ENCODE measurements at places on chromosomes 3 and 15.
A peak's percentile ranks its signal among the peaks of the same experiment; 100 is the strongest.

DNA sequence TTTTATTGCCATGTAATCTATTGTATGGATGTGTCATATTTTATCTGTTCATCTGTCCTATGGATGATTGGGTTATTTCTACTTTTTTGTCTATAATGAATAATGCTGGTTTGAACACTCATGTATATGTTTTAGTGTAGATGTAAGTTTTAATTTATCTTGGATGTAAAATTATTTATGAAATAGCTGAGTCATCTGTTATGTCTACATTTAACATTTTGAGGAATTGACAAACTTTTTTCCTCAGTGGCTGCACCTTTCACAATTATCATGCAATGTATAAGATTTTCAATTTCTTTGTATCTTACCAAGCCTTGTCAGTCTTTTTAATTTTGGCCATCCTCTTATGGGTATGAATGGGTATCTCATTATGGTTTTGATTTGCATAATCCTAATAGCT is 666.4 kb downstream of the DIPK2A start:
- H3K4me1 ChIP-seq, result no peaks in the 10 kb centered on the region
- H3K27ac ChIP-seq, result no peak overlapping the region
- no peak for DNase-seq
- H3K4me3 ChIP-seq, result no peak overlapping the region
- no peaks in the 10 kb centered on the region for H3K27me3 ChIP-seq

GRCh38 chr3:184261270-184261853 is at the start of gene CAMK2N2:
TSS of gene CAMK2N2 (minus strand) at chr3:184261553. CDS start at chr3:184261285, 268 bp downstream.
- H3K27me3 ChIP-seq, result peaks cover 65% of the 10 kb centered on the region
- H3K27ac ChIP-seq, result no peak within 1 kb of the TSS
- DNase-seq, result no peak
- H3K4me3 ChIP-seq, result peak within 1 kb of the TSS; percentile 55
- H3K36me3 ChIP-seq, result peaks cover 12% of the 10 kb centered on the region

- H3K27ac ChIP-seq, result no peak overlapping the region
- H3K27me3 ChIP-seq, result no peaks in the 10 kb centered on the region
- H3K4me3 ChIP-seq, result no peak overlapping the region
- no peaks in the 10 kb centered on the region for H3K4me1 ChIP-seq
- DNase-seq, result no peak
These were observed 539.2 kb downstream of the VGLL3 start for GRCh38 chr3:86451749-86452148.

- DNase-seq, result no peak
- H3K27ac ChIP-seq, result no peak overlapping the region
- H3K36me3 ChIP-seq, result no peaks in the 10 kb centered on the region
- peak overlapping the region; percentile 61 for H3K4me3 ChIP-seq
These were observed 39.5 kb upstream of the MGA start for GRCh38 chr15:41620536-41621199.

DNA sequence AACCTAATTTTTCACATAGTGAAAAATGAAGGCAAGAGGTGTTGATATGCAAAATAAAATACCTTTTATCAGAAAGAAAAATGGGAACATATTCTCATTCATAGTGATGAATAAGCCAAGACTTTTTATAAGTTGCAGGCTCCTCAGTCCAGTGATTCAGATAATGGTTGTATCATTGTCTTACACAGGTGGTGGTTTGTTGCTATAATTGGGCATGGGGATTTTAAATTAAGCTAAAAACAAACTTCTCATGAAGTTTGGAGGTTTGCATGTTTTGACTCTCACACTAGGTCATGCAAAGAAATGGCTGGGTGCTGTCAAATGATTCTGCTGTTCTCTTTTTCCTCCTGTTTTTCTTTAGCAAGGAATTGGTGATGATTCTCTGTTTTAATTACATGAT is 60.8 kb upstream of the SKIL start:
- no peaks in the 10 kb centered on the region for H3K4me1 ChIP-seq
- H3K27ac ChIP-seq, result no peak overlapping the region
- H3K27me3 ChIP-seq, result no peaks in the 10 kb centered on the region
- H3K36me3 ChIP-seq, result peaks cover 6% of the 10 kb centered on the region

DNA sequence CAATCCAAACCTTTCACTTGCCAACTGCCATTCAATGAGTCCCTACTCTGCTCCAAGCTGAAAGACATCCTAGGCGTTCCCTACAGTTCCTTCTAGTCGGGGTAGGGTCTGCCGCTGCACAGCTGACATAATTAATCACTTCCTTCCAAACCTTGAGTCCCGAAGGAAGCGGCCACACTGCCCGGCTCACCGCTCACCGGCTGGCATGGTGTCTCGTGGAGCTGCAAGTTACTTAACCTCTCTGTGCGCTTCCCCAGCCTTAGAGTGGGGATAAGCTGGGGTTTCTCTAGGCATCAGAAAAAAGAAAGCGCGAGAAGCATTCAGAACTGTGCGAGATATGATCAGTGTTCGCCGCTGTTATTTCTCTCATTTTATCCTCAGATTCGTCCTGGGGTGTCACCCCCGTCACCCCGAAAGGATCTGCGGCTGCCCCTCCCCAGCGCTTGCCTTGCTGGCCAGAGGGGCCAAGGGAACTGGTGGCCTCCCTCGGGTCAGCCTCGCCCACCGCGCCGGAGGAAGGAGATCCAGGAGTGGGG is 748 bp downstream of the MRPS25 start:
- H3K27me3 ChIP-seq, result no peaks in the 10 kb centered on the region
- peaks cover 21% of the 10 kb centered on the region for H3K4me1 ChIP-seq
- H3K36me3 ChIP-seq, result peaks cover 2% of the 10 kb centered on the region
- peak; percentile 6 for DNase-seq

DNA sequence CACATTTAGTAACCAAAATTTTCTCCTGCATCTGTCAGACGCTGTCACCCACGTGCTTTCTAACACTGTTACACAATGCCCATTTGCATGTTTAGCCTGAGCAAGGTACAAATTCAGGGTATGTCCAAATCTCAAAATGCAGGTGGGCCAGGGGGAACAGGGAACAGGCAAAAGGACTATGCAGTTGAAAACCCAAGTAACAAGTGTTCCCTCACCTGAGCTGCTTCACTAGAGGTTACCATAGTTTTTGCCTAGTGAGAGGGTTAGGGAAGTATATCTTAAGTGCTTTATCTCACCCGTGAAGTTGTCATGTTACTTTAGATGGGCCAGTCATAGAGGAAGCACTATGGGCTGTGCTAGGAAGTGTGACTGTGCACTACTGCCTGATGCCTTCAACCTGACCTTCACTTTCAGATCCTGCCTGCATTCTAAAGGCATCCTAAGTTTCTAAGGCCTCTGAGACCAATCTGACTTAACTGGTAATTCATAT is 6.0 kb upstream of the TMEM87A start:
- DNase-seq, result peak; percentile 64
- no peaks in the 10 kb centered on the region for H3K27me3 ChIP-seq
- peaks cover 27% of the 10 kb centered on the region for H3K36me3 ChIP-seq
- H3K4me3 ChIP-seq, result no peak overlapping the region
- peaks cover 29% of the 10 kb centered on the region for H3K4me1 ChIP-seq

GRCh38 chr3:174737966-174738365 is 121.2 kb upstream of the NAALADL2 start:
- DNase-seq, result no peak
- H3K27ac ChIP-seq, result no peak overlapping the region
- H3K36me3 ChIP-seq, result no peaks in the 10 kb centered on the region
- no peak overlapping the region for H3K4me3 ChIP-seq

GRCh38 chr3:142968319-142969025 is 5.0 kb upstream of the PAQR9 start:
- H3K4me1 ChIP-seq, result peaks cover 4% of the 10 kb centered on the region
- H3K4me3 ChIP-seq, result no peak overlapping the region
- no peaks in the 10 kb centered on the region for H3K36me3 ChIP-seq
- no peak overlapping the region for H3K27ac ChIP-seq

DNA sequence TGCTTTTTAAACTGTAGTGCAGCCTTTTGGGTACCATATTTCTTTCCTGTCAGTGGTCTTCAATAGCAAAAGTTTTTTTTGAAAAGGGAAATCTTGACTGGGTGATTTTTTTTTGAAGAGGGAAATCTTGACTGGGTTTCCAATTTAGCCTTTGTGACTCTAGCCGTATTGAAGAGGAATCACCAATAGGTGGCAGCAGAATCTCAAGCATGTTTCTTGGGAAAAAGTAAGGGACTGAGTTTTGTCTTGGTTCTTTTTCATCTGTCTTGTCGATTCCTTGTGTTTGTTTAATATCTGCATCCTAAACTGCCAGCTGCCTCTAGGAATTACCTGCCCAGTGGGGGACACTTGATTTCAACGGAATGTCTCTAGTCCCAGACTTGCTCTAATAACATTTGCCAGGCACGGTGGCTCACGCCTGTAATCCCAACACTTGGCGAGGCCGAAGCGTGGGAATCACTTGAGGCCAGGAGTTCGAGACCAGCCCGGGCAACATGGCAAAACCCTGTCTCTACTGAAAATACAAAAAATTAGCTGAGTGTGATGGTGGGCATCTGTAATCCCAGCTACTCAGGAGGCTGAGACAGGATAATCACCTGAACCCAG is 89.2 kb downstream of the RBPMS2 start:
- H3K4me3 ChIP-seq, result no peak overlapping the region
- DNase-seq, result peak; percentile 68
- peaks cover 93% of the 10 kb centered on the region for H3K36me3 ChIP-seq

DNA sequence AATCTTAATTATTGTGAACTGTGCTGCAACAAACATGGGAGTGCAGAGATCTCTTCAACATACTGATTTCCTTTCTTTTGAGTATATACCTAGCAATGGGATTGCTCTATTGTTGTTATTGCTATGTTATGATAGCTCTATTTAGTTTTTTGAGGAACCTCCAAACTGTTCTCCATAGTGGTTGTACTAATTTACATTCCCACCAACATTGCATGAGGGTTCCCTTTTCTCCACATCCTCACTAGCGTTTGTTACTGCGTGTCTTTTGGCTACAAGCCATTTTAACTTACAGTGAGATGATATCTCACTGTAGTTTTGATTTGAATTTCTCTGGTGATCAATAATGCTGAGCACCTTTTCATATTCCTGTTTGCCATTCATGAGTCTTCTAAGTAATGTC is 45.5 kb upstream of the TNFSF10 start:
- no peak overlapping the region for H3K27ac ChIP-seq
- peak; percentile 55 for DNase-seq
- no peak overlapping the region for H3K4me3 ChIP-seq
- H3K4me1 ChIP-seq, result peaks cover 20% of the 10 kb centered on the region

GRCh38 chr3:60246361-60246760 is 1004.9 kb downstream of the FHIT start:
- no peak overlapping the region for H3K27ac ChIP-seq
- no peaks in the 10 kb centered on the region for H3K27me3 ChIP-seq
- no peaks in the 10 kb centered on the region for H3K4me1 ChIP-seq
- no peak for DNase-seq

GRCh38 chr3:187960820-187961219 is 193.1 kb upstream of the LPP start:
- H3K27me3 ChIP-seq, result no peaks in the 10 kb centered on the region
- H3K36me3 ChIP-seq, result no peaks in the 10 kb centered on the region
- DNase-seq, result no peak

- peaks cover 13% of the 10 kb centered on the region for H3K27me3 ChIP-seq
- H3K4me1 ChIP-seq, result peaks cover 14% of the 10 kb centered on the region
- no peak overlapping the region for H3K27ac ChIP-seq
- DNase-seq, result peak; percentile 77
- peak overlapping the region; percentile 0 for H3K4me3 ChIP-seq
These were observed 1.4 kb upstream of the ROBO2 start for GRCh38 chr3:77038468-77038929.

Measured in common myeloid progenitor, CD34-positive (primary cell).